ENCODE measurements at places on chromosomes 7 and 10.

- DNase-seq, result no peak
Measured at GRCh38 chr10:58462863-58463507, 49.7 kb upstream of the BICC1 start.

DNA sequence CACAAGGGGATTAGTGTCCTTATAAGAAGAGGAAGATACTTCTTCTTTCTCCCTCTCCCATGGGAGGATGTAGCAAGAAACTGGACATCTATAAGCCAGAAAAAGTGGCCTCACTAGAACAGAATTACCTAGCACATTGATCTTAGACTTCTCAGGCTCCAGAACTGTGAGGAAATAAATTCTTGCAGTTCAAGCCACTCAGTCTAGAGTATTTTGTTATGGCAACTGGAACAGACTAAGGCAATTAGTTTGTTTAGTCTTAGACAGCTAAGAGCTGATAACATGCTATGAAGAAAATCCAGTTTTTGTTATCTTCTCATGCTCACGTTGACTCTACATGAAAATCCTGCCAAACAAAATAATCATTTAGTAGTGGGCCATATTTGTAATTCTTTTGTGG, 627.6 kb upstream of the PHF14 start:
- DNase-seq, result no peak

DNA sequence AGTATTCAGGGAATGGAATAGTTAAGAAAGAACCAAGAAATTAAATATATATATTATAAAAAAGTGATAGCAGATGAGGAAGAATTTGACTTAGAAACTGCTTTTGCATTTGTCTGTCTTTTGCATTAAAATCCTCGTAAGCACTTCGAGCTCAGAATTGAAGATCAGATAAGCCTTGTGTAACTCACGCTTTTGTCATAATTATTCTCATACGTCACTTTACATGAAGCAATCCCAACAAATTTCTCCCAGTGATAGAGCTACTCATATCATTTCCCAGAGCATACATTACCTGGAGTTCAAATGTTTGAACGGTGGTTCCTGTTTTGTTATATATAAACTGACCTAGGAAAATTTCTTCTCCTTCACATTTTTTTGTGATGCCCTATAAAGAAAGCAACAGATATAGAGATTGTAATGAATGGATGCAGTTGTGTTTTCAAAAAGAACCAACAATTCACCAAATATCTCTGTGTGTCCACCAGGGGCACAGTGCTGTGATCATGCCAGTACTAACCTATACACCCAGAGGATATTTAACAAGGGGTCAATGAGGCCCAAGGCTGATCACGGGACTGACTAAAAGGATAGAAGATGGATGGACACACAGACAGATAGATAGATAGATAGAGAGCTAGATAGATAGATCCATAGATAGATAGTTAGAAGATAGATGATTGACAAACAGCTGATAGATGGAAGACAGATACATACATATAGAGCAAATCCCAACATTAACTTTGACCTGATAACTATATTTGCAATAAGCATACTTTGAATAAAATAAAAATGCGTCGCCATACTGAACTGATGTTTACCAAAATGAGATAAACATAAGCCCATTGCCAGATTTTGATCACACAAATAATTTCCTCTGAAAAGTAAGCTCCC, 9.3 kb upstream of the HUS1 start:
- DNase-seq, result no peak

GRCh38 chr7:131540491-131541162, 15.8 kb downstream of the PODXL start:
- no peak for DNase-seq

GRCh38 chr7:82677493-82677892, 233.9 kb upstream of the CACNA2D1 start:
- DNase-seq, result no peak

- DNase-seq, result no peak
Measured at GRCh38 chr10:7302392-7302906, 108.4 kb downstream of the SFMBT2 start.

GRCh38 chr10:47190301-47190700, 109.7 kb upstream of the GDF10 start:
- DNase-seq, result no peak

GRCh38 chr7:79352323-79352722, 101.1 kb downstream of the MAGI2 start:
- no peak for DNase-seq

DNA sequence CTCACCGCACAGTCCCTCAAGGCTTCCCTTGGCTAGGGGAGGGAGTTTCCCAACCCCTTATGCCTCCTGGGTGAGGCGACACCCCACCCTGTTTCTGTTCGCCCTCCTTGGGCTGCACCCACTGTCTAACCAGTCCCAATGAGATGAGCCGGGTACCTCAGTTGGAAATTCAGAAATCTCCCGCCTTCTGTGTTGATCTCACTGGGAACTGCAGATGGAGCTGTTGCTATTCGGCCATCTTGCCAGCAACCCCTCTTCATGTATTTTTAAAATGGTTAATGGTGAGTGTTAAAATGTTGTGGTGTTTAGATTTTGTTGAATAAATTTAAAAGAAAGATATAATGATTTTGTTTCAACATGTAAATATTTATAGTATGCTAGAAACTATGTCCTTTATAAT, 22.0 kb downstream of the UMAD1 start:
- no peak for DNase-seq

GRCh38 chr10:33136271-33136670, 178.2 kb upstream of the ITGB1 start:
- no peak for DNase-seq

DNA sequence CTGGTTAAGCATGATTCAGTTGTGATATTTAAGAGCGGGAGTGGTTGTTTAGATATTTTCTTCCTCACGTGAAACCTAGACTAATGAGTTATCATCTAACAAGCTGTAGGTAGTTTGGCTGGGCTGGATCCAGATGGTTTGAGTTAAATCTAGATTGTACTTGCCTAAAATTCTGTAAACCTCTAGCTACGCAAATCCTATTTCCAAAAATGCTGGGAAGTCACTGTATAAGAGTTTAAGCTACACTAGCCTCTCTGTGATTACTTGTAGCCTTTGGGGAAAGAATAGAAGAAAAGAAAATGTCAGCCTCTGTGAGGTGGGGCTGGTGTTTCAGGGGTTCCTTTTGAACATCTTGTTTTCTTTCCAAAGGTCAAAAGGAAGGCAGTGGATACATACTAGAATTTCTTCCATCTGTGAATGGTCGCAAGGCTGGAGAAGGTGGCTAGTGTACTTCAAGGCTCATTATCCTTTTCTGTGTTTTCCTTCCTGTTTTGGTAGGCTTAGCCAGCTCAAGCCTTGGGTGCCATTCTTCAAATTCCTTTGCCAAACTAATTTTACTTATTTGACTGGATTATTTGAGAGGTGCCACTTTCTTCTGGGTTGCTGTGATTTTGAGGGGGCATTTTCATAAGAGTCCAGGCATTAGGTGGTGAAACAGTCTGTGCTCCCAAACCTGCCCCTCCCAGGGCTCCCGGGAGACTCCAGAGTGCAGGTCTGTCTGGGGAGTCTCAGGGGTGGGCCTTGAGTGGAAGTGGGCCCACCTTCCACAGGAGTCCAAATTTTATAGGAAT, 5.2 kb upstream of the EN2 start:
- no peak for DNase-seq

DNA sequence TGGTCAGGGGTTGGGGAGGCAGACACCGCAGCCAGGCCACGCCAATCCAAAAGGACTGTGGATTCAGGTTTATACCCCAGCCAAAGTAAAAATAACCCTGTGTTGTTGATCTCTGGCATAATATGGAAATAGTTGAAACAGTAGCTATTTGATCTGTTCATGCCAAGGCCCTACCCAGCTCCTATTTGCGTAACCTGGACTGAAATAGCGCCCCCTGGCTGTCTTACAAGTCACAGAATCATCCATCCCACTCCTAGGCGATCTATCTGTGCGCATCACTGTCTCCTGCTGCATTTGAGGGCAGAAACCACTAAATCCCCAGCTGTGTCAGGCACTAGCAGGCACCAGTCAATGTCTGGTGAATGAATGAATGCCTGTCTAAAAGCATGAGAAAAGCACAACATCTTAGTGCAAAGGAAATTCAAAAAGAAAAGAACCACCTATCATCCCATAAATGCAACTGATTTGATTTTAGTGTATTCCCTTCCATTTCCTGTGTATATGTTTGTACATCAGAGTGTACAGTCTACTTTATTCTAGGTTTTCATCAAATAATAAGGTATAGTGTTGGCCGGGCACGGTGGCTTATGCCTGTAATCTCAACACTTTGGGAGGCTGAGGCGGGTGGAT, 160.0 kb downstream of the SLIT1 start:
- no peak for DNase-seq

DNA sequence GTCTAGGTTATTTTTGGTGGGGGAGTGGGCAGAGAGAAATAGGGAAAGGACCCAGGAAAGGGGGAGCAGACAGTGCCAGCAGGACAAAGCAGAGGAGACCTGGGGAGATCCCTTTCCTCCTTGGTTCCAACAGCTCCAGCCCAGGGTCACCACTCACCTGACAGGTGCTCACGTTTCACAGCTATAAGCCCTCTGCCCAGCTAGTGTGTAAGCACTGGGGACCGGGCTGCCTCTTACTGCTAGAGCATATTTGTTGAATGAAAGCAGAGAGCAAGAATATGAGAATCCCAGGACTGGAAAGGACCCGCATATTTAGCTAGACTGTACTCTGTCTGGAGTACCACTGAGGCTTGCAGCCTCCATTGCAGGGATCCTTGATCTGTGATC, 6.7 kb downstream of the ZCCHC24 start:
- DNase-seq, result no peak

DNA sequence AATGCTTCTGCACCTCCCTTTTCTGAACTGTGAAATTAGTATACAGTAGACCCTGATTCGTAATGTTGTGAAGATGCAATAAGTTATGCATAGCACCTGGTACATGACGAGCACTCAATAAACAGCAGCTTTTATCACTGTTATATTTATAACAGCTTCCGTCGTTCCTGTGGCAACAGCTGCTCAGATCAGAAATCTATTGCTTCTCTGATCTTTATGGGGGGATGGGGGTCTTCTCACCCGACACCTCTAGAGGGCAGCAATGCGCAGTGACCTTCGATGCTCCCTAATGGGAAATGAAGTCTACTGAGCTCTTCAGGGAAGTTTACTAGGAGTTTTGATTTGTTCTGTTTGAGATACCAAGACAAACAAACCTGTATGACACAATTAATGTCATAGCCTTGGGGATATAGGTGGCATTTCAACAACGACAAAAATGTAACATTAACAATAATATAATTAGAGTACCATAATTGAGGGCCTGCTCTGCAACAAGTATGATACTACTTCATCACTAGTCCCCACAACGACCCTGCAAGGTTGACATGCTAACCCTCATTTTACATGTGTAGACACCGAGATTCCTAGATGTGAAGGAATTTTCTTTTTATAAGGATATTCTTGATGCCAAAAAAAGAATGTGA, 289.6 kb downstream of the SFMBT2 start:
- no peak for DNase-seq

- DNase-seq, result no peak
Measured at GRCh38 chr7:55533050-55533728, 39.1 kb downstream of the VOPP1 start.

DNA sequence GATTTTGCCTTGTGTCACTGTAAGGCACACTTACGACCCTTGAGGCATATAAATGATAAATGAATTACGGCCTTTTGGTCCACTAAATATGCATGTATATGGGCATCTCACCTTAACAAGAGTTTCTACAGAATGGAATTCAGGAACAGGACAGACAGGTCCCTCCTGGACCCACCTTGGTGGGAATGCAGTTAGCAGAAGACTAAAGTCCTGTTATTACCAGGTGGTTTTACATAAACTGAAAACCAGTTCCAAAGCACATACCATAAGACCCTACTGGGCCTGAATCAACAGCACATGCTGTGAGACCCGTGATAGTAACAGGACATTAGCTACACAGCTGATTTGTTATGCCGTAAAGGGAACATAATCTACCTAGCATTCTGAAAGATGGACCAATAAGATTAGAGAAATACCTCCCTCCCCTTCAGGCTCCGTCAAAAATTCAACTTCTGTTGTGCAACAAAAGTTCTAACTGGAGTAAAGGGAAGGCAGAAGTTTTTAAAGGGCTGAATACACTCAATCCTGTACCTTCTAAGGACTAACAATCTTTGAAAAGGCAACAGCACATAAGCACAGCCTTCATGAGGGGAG, 24.0 kb downstream of the LAMB1 start:
- no peak for DNase-seq

- peak; percentile 41 for DNase-seq
Measured at GRCh38 chr10:50322077-50322476, 70.8 kb upstream of the ASAH2 start.

GRCh38 chr10:47154762-47155161, 145.2 kb upstream of the GDF10 start:
- no peak for DNase-seq

DNA sequence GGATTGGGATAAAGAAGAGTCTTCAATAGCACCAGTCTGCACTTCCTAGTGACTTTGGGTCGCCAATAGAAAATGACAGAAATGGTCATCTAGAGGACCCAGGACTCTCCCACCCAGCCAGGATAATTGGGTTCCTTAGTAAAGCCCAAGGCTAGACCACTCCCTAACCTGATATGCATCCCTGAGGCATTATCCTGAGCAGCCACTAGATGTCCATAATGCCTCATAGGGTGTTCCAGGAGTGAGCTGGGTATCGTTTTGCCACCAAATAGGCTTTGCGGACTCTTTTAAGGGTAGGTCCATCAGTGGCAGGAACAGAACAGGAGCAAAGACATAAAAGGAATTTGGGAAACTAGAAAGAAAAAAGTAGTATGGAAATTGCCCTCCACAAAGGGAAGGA, 4.5 kb upstream of the LRRC4 start:
- no peak for DNase-seq

DNA sequence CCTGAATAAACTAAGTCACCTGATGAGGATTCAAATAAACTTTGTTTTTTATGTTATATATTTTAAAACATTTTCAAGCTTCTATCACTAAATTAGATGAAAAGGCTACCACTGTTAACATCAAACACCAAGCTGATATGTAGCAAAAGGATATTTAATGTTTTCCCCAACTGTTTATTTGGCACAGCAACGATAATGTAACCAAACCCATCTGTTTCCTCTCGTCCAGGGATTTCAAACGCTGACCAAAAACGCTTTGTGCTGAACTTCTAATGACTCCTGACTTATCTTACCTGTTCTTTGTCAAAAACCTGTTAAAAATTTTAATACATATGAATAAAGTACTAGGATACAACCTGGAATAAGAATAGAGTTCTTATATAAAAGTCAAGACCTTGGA, 30.5 kb downstream of the DCLRE1A start:
- DNase-seq, result no peak

DNA sequence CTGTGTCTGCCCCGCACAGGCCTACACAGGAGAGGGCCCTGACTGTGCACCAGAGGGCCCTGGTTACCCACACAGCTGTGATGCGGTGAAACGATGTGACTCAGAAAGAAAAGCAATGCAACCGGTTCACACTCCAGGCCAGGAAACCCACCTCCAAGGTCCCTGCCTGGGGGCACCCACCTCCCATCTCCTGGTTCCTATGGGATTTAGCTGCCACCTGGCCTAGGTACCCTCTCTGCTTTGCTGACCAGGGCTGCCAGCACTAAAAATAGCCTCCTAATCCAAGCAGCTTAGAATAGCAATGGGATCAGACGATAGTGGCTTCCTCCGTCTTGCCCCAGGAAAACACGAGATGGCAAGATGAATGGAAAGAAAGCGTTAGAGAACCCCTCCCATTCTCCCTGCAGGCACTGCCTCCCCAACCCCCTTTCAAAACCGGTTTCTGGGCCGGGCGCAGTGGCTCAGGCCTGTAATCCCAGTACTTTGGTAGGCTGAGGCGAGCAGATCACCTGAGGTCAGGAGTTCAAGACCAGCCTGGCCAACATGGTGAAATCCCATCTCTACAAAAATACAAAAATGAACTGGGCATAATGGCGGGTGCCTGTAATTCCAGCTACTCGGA, 12.4 kb downstream of the RBP3 start:
- no peak for DNase-seq

Data from HFF-Myc (cell line).